ENCODE measurements at places on chromosomes 5 and 9. TPM values are rescaled to one million over a fixed set of nuclear protein-coding genes. Genes with fewer than 3 reads are reported as not detected.

GRCh38 chr5:38615981-38616451, 59.6 kb upstream of the LIFR start:
- no peak for DNase-seq

Gene RLN2
- polyA plus RNA-seq: 0.25 TPM

Gene ANKRD31
- 0.05 TPM for polyA plus RNA-seq

DNA sequence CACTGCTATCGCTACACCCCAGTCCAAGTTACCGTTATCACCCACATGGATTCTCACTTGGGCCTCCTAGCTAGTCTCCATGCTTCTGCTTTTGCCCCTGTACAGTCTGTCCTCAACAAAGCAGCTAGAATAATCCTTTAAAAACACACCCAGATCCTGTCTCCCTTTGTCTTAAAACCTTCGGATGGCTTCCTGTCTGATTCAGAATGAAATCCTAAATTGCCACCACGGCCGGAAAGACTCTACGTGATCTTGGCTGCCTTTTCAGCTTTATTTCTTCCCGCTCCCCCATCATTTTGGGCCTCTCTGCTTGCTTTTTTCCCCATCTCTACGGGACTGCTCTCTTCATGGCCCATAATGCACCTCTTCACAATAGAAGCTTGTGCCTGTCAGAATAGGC, 33.4 kb downstream of the GDNF start:
- no peak for DNase-seq

Gene ALDOB
- 1.2 TPM for polyA plus RNA-seq

GRCh38 chr9:112315331-112316257, 17.8 kb downstream of the PTBP3 start:
- no peak for DNase-seq

DNA sequence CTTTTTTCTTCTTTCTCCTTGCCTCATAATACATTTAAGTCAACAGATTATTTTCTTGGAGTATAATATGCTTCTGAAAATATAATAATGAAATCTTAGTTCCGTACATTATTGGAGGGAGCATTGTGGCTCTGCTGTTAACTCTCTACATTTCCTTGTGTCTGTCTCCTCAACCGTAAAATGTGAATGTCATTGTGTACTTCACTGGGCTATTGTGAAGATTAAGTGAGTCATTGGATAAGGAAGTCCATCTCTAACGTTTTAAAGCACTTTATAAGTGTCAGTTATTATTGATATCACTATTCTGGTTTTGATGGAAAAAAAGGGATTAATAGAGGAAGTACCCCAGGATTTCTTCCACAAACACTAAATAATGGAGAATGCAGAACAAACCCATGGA, 304.5 kb upstream of the RFX3 start:
- no peak for DNase-seq

Data from urinary bladder (tissue), 4 donors.